ENCODE measurements at places on chromosomes 11 and 22.

DNA sequence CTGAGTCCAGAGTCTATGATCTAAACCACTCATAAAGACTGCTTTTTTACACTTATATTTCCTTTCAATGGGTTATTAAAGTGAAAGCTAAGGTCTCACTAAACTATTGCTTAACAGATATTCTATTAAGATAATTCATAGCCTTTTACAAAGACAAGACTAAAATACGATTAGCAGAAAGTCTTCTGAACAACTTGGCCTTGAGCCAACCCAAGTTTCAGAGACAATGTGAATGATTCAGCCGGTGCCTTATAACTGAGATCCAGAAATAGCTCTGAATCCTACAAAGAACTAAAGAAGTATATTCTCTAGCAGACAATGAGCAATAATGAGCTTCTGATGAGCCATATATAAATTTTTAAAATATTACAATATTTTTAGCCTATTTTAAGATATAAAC is 41.5 kb upstream of the CARD18 start:
- DNase-seq: no peak

DNA sequence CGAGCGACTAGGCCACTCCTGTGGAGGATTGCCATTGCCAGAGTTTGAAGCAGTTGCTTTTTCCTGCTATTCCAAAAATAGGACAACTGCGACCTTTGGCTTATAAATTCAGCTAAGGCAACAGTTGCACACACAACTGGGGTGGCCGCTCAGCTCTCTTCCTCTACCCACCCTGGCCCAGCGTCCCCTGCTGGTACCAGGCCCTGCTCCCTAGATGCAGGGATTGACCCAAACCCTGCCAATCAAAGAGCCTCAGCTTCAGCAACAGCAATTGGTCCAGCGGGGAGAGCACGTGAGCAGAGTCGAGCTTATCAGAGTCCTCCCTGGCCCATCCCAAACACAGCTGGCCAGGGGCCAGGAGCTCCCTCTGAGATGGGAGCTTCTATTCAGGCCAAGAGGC is 22.0 kb upstream of the CABP2 start:
- DNase-seq: no peak

DNA sequence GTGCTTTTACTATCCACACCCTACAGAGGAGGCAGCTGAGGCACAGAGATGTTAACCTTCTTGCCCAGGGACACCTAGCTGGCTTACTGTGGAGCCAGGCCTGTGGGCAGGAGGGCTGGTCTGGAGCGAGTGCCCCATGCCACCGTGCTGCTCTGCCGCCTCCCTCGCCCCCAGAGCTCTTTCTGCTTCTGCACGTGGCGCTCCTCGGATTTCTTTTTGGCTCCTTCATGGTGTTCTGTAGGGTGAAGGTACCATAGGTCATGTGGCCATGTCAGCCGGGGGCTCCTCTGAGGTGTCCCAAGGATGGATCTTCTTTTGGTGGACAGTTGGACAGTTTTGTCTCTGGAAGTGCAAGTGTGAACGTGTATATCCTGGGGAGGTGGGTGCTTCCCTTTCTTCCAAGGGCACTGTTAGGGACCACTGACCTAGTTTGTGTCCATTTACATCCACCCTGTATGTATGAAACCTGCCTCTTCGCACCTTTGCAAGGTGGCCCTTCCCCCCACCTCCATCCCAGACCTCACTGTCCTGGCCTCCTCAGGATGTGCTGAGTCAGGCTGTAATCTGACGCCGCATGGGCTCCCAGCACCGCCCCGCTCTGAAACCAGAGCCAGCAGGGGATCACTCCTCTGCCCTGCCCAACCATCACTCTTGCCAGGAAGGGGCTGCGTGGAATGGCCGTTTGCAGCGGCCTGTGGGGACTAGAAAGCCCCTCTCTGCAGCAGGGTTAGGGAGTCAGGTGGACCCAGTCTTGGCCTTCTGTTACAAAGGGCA is 31.7 kb downstream of the POLR3H start:
- no peak for DNase-seq

- DNase-seq: no peak
These were observed 397.4 kb downstream of the SOX6 start for GRCh38 chr11:15958910-15959309.

- DNase-seq: no peak
These were observed 47.3 kb downstream of the RDX start for GRCh38 chr11:110249066-110249465.

DNA sequence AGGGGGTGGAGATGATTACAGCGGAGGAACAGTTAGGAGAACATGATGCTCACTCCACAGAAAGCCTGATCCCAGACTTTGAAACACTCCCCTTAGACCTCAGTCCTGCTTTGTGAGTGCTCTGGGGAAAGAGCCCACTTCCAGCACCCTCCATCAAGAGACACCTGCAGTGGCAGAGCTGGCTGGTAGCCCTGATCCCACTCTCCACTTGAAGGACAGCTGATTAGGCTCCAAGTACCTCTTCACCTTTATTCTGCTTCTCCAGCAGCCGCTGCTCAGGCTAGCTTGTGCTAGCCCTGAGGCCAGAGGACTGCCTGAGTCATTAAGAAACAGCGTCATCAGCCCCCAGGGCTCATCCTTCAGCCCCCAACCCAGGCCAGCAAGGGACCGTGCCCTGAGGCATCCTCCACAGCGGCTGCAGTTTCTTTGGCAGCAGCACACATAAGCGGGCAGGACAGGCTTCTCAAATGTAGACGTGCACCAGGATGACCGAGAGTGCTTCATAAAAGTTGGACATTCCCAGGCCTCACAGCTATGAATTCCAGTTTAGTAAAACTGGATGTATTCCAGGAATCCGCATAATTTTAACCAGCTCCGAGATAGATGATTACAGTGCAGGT is 146.0 kb upstream of the TBCEL start:
- no peak for DNase-seq
